ENCODE measurements at places on chromosomes 2 and 18. TPM values are rescaled to one million over a fixed set of nuclear protein-coding genes. Genes with fewer than 3 reads are reported as not detected.
A peak's percentile ranks its signal among the peaks of the same experiment; 100 is the strongest.

The EDAR gene
- polyA plus RNA-seq, result 6.7 TPM

- DNase-seq, result no peak
Observed at GRCh38 chr2:240164586-240164985, 24.1 kb upstream of the OTOS start.

The NGEF gene
- 0.21 TPM for polyA plus RNA-seq

The GPR35 gene
- polyA plus RNA-seq, result 0.60 TPM

- DNase-seq, result no peak
Observed at GRCh38 chr2:20556756-20557155, 94.1 kb downstream of the HS1BP3 start.

- DNase-seq, result no peak
Observed at GRCh38 chr18:73549236-73549635, 598.4 kb downstream of the FBXO15 start.

DNA sequence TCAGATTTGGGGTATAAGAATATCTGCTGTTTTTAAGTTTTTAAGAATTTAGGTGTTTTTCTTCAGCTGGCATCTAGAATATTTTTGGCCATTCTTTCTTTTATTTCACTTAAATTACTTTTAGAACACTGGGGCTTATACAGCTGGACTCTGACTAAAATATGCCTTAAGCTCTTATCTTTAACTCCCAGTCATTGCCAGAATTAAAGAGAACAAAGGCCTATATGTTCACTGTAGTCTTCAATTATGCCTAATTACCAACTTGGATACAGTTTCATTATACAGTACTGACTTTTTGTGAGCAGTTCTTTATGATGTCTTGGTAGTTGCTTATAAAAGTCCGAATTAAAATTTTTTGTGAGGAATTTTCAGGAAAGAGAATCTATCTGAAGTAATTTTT, 192.8 kb downstream of the ZNF407 start:
- no peak for DNase-seq

GRCh38 chr18:27261769-27262549, 76.9 kb upstream of the CHST9 start:
- DNase-seq, result no peak

- peak; percentile 32 for DNase-seq
Observed at GRCh38 chr2:219230059-219230540, 494 bp downstream of the ANKZF1 start.

The CCDC102B gene
- polyA plus RNA-seq, result 3.0 TPM

All from CD4-positive, CD25-positive, alpha-beta regulatory T cell (primary cell).